NCI-H748 treated with DMSO at 0.1 percent for 48 hours (cell line): ENCODE measurements at places on chromosomes 3 and 15.
A peak's percentile ranks its signal among the peaks of the same experiment; 100 is the strongest.

- DNase-seq: no peak
These were observed 743.5 kb upstream of the ARPP21 start for GRCh38 chr3:34895841-34896240.

DNA sequence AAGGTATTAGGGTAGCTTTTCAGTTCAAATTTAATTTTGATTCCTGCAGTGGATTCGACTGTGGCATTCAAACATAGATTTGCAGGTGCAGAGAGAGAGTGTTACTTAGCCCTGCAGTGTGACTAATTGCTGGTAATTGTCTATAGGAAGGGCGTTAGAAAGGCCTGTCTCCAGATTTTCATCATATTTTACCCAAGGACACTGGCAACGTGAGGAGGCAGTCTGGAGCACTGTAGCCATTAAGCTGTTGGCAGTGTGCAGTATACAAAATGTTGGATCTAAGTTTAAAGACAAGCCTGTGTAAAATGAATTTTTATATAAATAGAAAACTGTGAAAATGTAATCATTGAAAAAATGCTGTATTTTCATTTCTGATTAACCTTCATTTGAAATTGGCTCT lies 342.9 kb downstream of the CNTN4 start:
- no peak for DNase-seq

DNA sequence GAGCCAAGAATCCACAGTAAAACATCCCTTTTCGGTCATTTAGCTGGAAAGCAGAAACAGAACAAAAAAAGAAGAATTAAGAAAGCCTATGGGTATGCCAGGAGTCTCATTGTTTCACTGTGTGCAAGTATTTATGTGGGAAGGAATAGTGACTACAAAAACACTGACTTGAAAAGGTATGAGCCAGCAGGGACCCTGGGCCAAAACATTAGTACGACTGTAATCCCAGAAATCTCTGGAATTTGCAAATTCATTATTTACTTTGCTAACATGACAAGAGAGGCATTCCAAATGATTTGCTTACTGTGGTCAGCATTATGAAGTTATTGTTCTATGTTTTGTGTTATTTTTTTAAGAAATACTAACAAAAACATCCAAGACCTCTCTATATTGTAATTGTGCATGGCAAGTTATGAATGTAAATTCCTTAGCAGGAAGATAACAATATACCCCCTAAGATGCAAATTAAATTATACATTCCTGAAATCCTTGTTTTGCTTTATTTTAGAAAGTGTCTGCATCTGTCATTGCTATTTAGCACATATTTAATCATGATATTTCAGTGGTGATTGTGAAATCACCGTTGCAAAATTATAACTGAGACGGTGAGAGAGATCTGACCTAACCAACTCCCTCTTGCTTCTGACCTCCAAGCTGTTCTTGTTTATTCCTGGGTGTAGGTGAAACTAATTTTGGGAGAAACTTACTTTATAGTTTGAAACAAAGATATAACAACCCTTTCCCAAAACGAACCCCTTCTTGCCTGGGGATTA lies 299.2 kb downstream of the ZPLD1 start:
- DNase-seq: no peak

DNA sequence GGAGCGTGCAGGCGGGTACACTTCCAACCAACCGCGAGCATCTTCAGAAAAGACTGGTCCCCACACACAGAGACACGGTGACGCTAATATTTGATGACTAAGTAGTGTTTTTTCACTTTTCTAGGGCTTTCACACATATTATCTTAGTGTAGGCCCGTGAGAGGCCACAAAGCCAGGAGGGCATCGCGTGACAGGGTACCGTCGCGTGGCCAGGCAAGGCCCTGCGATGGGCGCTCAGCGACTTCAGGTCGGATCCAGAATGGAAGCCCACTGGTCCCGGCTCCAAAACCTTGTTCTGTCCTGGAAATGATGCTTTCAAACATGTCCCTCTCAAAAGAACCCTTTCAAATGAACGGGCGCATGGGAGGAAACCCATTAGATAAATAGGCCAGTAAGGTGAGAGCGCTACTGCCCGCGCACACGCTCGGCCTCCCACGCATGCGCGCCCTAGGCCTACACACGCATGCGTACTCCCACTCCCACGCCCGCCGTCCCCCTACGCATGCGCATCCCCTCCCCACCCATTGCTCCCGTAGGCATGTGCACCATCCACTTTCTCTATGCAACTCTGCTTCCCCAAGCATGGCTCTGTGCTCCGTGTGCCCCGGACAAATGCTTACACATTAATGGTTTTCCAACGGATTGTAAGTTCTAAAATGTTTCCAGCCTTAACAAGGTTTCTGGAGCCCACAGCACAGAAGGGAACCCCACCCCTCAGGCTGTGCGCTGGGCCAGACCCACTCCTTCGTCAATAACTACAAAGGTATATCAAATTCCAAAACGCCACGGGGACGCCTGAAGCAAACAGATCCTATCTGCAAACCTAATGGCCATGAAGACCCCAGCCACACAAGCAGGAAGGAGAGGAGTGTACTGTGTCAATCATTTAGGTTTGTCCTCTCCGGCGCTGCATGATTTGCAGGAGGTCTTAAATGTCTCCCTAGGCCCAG lies 72.1 kb downstream of the OCA2 start:
- no peak for DNase-seq

GRCh38 chr3:27133060-27133459 lies 236.1 kb downstream of the NEK10 start:
- DNase-seq: no peak

DNA sequence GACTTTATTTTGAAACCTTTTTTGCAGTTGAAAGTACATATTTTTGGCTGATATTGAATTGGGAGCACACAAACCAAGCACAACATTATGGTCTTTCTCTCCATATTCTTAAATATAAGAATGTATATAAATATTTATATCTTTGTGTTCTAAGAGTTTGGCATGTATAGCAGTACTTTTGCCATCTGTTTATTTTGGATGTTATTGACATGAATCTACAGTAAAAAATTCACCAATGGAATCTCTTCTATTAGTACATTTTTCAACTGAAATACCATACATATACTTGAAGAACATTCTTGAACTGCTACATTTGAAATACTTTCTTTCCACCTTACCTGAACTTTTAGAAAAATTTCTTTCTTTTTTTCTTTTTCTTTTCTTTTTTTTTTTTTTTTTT lies 109.2 kb upstream of the STRIT1 start:
- DNase-seq: no peak

GRCh38 chr3:78725703-78726246 lies 1042.0 kb downstream of the ROBO1 start:
- DNase-seq: no peak

DNA sequence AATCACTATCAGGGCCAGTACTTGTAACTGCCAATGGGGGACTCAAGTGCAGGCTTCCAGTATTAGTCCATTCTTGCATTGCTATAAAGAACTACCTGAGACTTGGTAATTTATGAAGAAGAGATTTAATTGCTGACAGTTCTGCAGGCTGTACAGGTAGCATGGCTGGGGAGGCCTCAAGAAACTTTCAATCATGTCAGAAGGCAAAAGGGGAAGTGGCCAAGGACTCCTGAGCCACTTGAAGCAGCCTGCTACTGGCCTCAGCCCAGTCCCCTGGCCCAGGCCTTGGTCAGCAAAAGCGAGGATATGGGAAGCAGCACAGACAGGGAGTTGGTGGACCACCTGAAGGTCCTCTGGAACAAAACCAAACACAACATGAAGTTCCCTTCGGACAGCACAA lies 29.2 kb upstream of the OR5K1 start:
- no peak for DNase-seq

GRCh38 chr3:193665370-193665989 lies 72.5 kb downstream of the OPA1 start:
- DNase-seq: peak; percentile 8

GRCh38 chr15:38073178-38073946 lies 138.9 kb downstream of the TMCO5A start:
- no peak for DNase-seq

- no peak for DNase-seq
These were observed 3.8 kb downstream of the MKRN2 start for GRCh38 chr3:12560505-12561190.

GRCh38 chr15:68442041-68442440 lies 10.1 kb upstream of the ITGA11 start:
- DNase-seq: no peak

DNA sequence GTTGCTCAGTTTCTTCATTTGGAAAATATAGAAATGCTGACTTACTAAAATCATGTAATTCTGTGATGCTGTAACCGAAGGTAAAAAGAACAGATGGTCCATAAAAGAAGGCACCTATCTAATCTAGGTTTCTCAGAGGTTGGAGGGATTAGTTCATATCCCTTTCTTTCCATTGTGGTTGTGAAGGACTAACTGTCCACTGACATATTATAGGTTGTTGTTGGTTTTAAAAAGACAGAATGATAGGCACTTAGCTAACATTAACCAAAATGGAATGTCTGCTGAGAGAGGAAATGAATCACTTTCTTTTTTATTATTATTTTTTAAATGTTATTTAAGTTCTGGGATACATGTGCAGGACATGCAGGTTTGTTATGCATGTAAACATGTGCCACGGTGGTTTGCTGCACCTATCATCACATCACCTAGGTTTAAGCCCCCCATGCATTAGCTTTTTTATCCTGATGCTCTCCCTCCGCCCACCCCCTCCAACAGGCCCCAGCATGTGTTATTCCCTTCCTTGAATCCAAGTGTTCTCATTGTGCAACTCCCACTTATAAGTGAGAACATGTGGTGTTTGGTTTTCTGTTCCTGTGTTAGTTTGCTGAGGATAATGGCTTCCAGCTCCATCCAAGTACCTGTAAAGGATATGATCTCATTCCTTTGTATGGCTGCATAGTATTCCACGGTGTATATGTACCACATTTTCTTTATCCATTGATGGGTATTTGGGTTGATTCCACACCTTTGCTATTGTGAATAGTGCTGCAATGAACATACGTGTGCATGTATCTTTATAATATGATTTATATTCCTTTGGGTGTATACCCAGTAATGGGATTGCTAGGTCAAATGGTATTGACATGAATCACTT lies 45.8 kb downstream of the ALDH1A2 start:
- no peak for DNase-seq

GRCh38 chr3:129358772-129359371 lies 69.6 kb downstream of the EFCAB12 start:
- no peak for DNase-seq

DNA sequence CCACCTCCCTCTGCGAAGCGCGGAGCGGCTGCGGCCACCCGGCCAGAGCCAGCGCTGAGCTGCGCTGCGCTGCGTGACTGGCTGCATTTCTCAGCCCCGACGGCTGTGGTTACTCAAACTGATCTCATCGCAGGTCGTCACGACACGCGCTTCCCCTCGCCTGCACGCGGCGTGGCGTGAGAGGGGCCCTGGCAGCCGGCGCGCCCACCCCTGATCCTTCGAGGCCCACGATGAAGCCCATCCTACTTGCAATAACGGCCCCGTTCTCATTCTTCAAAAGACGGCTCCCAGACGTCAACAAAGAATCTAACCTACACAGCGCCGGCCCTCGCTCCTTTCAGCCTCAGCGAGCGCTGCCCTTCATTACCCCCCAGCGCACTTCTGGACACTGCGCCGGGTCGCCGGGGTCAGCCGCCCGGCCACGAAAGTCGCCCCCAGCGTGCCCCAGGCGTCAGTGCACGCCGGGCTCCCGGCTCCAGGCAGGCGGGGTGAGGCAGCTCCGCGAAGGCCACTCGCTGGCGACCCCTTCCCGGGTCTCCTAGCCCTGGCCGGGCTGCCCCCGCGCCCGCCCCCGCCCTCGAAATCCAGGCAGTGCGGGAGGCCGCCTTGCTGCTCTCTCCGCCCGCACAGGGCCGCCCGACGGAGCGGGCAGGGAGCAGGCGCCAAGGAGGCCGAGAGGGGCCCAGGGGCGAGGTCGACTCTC lies 9.9 kb upstream of the LEKR1 start:
- DNase-seq: no peak

- DNase-seq: no peak
These were observed 1.4 kb downstream of the CSK start for GRCh38 chr15:74783072-74783807.

GRCh38 chr3:66602237-66602636 lies 101.4 kb upstream of the LRIG1 start:
- no peak for DNase-seq

DNA sequence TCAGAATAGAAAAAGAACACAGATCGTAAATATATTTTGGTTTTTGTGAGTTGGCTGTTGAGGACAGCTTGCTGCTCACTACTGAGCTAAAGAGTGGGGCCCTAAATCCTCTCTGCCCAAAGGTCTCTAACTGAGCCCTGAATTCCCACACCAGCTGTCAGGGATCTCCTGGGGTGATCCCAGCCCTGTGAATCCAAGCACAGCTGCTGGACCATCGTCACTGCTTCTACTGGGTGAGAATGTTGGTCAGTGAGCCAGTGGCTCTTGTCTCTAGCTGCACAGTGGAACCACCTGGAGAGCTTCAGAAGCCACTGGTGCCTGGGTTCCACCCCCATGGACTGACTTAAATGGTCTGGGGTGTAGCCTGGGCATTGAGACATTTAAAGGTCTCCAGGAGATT lies 90.5 kb upstream of the IL12A start:
- DNase-seq: no peak

DNA sequence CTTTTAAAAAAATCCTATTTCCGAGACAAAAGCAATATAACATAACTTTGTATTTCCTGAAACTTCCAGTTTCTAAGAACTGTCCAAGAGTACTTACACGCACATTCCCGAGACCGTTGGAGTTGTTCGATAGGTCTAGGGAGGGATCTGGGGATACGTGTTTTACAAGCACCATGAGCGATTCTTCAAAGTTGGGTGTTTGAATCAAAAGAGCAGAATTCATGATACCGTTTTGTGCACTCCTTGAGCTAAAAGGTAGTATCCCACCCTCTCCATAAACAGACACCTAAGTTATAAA lies 700 bp upstream of the EDEM1 start:
- no peak for DNase-seq

- DNase-seq: no peak
These were observed 17.0 kb downstream of the YEATS2 start for GRCh38 chr3:183714622-183715021.

- no peak for DNase-seq
These were observed 42.2 kb upstream of the RASGRF1 start for GRCh38 chr15:79132770-79133169.

- DNase-seq: no peak
These were observed 9.1 kb upstream of the ACAD9 start for GRCh38 chr3:128870347-128870746.

DNA sequence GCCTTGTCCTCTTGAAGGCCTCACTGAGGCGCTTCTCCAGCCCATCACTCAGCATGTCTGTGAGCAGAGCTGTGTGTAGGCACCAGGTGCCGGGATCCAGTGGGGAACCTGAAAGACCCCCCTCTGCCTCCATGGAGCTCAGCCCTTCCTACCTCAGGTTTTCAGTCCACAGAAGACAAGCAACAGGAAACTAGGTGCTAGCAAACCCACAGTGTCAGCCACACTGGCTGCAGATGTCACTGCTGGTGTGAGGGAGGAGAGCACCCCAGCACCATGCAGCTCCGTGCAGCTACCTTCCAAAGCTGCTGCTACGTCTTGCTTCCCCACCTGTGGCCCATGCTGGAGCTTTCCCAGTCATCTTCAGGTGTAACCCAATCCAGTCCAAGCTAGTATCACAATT lies 17.9 kb downstream of the PSTPIP1 start:
- no peak for DNase-seq

- no peak for DNase-seq
These were observed 314.7 kb upstream of the ICE2 start for GRCh38 chr15:60793656-60794055.
